H54 (cell line): ENCODE measurements at places on chromosomes 7 and 10.

- DNase-seq: no peak
These were observed 910 bp downstream of the WIPF3 start for GRCh38 chr7:29806995-29807841.

DNA sequence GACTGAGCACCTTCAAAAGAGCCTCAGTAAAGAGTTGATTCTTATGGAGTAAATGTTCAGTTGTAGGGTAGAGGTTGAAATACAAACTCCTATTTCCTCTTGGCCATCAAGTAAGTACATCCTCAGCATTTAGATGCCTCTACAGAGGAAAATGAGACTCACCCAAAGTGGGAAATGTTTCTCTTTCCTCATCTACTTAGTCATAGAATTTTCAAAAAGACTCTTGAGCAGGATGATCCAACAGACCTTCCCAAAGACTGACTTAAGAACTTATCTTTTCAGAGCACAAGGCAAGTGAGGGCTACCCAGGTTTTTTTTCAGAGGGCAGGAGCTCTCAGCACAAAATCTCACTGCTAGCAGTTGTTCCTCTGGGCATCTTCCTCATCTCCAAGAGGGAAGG, 449.1 kb downstream of the KCNMA1 start:
- no peak for DNase-seq

DNA sequence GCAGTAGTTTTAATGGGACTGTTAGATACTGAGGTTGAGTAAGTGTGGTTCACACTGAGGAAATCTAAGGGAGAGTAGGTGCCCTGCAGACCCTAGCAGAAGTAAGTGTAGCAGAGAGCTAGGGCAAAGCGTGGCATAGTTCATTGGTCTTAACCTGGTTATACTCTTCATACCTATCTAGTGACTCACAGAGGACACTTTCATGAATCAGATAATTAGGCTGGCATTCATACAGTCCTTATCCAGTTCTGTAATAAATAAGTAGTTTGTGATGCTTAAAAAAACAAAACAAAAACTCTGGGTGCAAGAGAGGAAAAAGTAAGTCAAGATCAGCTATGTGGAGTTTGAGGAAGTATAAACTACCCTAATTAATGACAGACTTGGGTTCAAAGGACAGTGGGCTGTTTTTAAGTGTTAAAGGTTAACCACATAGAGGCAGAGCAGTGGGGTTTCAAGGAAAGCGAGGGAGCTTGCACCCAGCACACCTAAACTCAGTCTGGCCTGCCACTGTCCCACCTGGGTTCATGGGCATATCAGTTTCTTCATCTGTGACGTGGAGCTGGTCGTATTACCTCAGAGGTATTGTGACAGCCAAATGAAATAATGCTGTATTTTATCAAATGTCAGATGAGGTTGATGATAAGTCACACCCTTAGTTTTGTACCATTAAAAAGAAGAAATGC, 27.1 kb downstream of the LMTK2 start:
- DNase-seq: peak; percentile 17

DNA sequence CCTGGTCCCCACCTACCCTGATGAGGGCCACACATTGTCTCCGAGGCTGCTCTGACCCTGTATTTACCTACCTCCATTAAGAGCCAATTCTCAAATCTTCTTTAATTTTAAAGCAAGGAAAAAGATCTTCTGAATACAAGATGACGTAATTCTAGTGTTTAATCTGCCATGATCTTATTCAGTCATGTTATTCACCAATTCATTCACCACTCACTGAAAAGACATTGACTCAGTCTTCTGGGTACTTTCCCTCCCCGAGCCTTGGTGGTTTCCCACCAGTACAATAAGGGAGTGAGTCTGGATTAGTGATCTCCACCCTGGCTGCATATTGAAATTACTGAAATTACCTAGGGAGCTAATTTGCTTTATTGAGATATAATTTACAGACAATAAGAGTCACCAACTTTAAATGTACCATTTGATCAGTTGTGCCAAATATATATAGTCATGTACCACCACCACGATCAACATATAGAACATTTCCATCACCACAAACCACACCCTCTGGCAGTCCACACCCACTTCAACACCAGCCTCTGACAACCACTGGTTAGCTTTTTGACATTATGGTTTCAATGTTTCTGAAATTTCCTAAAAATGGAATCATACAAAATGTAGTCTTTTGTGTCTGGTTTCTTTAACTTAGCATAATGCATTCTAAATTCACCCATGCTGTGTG, 117.5 kb upstream of the UNC5B start:
- no peak for DNase-seq
